ENCODE measurements at places on chromosomes 3 and 15.

GRCh38 chr15:69855258-69856000 lies 242.3 kb downstream of the TLE3 start:
- DNase-seq, result no peak

GRCh38 chr15:31294067-31294466 lies 32.6 kb upstream of the KLF13 start:
- no peak for DNase-seq

DNA sequence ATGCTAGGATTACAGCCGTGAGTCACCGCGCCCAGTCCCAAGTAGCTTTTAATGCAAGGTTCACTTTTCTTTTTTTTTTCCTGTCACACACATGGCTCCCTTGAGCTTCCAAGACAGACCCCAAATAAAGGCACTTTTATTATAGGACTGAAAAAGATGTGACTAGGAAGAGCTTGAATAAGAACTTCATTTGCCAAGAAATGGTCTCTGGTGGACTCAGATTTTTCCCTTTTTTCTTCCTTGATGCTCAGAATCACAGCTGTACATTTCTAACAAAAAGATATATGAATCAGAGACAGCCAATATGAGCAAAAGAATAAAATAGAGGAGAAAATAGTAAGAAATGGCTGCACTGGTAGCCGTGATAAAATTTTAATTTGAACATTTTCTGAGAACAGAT lies 337.2 kb downstream of the MAGI1 start:
- DNase-seq, result no peak

DNA sequence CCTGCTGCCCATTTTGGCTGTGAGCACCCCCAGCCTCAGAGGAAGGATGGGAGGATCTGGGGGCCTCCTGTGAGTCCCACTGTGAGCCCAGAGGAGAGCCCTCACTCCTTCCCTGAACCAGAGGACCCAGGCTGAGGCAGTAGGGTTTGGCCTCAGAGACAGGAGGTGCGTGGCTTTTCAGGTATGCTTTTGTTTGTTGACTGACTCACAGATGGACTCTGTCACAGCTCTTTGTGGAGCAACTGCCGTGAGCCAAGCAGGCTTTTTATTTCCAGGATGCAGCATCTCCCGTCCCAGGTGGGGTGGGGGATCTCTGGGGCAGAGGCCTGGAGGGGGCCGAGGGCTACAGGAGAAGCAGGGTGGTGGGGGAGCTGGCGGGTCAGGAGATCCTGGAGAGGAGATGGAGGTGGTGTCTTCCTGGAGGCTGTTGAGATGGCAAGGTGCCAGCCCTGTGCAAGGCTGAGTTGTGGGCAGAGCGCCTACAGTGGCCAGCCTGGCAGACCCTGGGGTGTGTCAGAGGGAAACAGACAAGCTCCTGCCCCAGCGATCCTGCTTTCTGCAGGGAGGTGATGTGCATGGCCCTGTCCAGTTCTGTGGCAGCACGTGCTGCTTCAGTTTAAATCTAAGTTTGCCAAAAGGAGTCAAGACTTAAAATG lies 24.0 kb downstream of the PLXNA1 start:
- DNase-seq, result no peak

DNA sequence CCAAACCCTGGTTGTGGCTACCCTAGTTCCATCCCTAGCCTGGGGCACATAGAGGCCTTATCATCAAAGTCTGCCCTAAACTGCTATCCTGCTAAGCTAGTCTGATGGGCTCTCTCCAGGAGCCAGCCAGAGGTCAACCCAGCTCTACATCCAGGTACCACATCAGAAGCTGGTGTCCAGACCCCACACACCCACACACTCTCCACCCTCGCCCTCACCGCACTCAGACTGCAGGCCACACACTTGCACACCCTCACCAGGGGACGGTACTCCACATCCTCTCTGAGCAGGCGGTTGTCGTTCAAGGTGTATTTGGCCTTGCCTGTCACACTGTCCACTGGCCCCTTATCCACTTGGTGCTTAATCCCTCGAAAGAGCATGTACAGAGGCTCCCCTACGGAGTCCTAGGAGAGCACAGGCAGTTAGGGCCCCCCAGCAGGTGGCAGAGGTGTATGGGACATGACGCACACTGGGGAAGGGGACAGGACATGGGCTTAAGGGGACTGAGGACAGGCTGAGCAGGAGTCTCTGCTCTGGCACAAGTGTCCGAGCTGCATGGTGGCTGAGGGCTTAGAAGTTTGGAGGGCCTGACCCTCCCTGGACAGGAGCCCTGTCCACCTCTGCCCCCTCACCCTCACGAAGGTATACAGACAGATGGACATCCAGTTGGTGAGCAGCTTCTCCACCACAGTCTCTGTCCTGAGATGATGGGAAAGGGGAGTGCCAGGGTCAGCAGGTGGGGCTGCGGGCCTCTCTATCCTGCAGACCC lies 18.1 kb downstream of the PLXNB1 start:
- no peak for DNase-seq

DNA sequence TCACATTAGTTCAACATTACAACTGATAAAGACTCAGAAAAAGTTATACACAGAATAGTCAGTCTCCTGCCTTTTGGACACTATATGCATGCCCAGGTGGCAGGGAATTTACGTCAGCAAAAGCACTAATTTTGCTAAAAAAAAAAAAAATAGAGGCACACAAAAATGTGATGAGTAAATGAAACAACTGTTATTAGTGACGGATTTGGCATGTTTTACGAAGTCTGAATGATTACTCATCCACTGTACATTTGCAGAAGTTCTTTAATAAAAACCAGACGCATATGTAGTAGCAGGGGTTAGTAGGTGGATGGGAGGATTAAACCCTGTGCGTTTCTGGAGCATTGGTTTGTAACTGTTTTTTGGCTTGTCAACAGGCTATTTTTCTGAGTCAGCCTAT lies 99.0 kb downstream of the MITF start:
- DNase-seq, result no peak

- no peak for DNase-seq
Observed at GRCh38 chr3:157502916-157503595, at the start of gene VEPH1. Gene VEPH1 (minus strand): TSS chr3:157503416. CDS start chr3:157495349, 8,067 bp downstream.

GRCh38 chr3:43231276-43232000 lies 54.9 kb upstream of the SNRK start:
- DNase-seq, result no peak

DNA sequence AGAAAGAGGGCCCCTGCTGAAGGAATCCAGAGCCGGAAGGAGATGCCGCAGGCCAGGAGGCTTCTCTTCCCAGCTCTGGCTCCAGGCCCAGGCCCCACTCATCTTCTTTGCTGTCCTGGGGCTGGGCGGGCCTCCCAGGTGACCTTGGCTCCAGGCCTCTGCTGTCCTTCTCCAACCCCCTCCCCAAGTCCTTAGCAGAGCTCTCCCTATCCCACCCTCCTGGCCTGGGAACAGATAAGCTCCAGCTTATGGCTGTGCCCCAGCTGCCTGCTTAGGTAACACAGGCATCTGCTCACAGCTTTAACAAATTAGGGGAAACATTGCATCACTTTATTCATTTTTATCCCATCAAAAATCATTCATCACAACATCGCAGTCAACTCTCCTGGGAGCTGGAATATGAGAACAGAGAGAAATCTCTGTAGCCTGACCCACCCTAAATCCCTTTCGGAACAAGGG lies 86.9 kb downstream of the SEMA5B start:
- no peak for DNase-seq

- DNase-seq, result no peak
Observed at GRCh38 chr3:71397046-71397445, 186.5 kb downstream of the FOXP1 start.

GRCh38 chr15:64523240-64523639 lies 62.9 kb downstream of the ZNF609 start:
- DNase-seq, result no peak

- DNase-seq, result no peak
Observed at GRCh38 chr3:2476996-2477395, 378.3 kb downstream of the CNTN4 start.

GRCh38 chr3:177835008-177835407 lies 637.7 kb upstream of the TBL1XR1 start:
- DNase-seq, result no peak

- no peak for DNase-seq
Observed at GRCh38 chr3:153052096-153052460, 109.9 kb upstream of the RAP2B start.

DNA sequence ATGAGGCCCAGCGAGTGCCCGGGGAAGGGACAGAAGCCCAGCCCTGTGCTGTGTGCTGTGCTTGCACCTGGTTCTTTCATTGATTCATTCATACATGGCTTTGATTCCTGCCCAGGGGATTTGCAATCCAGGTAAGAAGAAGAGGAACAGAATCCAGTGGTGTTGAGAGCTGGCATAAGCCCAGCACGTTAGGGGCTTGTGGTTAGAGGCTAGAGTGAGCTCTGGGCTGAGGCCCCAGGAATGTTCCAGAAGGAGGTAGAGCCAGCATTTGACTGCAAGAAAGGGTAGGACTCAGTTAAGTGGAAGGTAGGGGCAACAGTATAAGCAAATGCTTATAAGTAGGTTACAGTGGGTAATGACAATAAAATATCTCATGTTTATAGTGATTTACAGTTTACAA lies 2.3 kb downstream of the VWA5B2 start:
- DNase-seq, result no peak

GRCh38 chr3:21326704-21327475 lies 424.1 kb downstream of the ZNF385D start:
- no peak for DNase-seq

DNA sequence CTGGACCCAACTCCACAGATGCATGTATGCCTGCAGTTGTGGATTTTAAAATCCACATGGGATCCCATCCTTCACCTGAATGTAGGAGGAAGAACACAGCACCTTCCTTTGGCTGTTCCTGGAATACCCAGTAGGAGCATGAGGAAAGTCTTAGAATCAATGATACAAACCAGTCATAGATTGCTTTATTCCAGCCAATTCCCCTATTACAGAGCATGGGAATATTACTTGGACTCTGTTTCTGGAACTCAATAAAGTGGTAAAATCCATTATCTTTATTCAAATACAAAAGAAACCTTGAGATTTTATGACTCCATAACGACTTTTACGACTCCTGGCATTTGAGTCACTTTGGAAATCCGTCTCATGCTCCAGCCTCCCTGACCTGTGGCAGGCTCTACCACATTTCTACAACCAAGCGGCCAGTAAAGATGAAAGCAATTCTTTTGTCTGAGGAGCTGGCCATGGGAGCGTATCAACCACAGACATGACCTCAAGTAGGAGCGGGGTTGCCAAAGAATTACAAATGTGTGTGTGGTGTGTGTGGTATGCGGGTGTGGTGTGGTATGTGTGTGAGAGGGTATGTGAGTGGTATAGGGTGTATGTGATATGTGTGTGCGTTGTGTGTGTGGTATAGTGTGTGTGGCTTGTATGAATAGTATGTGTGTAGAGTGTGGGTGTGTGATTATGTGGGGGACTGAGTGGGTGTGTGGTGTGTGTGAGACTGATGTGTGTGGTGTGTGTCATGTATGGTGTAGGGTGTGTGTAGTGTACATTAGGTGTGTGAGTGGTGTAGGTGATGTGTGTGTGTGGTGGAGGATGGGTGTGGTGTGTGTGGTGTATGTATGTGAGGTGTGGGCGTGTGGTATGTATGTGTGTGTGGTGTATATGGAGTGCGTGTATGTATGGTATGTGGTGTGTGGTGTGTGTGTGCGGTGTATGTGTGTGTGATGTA lies 40.0 kb downstream of the ARRDC4 start:
- no peak for DNase-seq

DNA sequence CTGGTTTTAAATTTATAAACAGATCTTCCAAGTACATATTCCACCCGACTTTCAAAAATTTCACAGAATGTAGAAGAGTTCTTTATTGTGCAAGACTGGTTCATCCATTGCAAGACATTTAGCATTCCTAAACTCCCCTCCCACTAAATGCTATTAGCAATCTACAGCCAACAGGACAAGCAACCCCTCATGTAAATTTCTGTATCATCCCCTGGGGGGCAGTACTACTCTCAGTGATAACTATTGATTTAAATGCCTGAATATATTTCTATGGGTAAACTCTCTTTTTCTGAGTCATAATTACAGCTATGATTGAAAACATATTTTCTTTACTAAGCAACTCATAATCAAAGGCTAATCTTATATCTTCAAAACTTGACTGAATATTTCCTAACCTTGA lies 10.7 kb upstream of the SLC15A2 start:
- no peak for DNase-seq

GRCh38 chr15:56929399-56929798 lies 11.0 kb downstream of the TCF12 start:
- no peak for DNase-seq

- no peak for DNase-seq
Observed at GRCh38 chr3:124960698-124961097, 26.1 kb upstream of the MUC13 start.

DNA sequence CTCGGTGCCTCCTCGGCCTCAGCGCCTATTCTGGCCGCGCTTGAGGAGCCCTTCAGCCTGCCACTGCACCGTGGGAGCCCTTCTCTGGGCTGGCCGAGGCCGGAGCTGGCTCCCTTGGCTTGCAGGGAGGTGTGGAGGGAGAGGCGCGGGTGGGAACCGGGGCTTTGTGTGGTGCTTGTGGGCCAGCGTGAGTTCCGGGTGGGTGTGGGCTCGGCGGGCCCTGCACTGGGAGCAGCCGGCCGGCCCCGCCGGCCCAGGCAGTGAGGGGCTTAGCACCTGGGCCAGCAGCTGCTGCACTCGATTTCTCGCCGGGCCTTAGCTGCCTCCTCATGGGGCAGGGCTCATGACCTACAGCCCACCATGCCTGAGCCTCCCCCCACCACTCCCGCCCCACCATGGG lies 26.6 kb upstream of the TRIM42 start:
- DNase-seq, result no peak

- no peak for DNase-seq
Observed at GRCh38 chr3:98109807-98110549, 20.5 kb upstream of the OR5H1 start.

DNA sequence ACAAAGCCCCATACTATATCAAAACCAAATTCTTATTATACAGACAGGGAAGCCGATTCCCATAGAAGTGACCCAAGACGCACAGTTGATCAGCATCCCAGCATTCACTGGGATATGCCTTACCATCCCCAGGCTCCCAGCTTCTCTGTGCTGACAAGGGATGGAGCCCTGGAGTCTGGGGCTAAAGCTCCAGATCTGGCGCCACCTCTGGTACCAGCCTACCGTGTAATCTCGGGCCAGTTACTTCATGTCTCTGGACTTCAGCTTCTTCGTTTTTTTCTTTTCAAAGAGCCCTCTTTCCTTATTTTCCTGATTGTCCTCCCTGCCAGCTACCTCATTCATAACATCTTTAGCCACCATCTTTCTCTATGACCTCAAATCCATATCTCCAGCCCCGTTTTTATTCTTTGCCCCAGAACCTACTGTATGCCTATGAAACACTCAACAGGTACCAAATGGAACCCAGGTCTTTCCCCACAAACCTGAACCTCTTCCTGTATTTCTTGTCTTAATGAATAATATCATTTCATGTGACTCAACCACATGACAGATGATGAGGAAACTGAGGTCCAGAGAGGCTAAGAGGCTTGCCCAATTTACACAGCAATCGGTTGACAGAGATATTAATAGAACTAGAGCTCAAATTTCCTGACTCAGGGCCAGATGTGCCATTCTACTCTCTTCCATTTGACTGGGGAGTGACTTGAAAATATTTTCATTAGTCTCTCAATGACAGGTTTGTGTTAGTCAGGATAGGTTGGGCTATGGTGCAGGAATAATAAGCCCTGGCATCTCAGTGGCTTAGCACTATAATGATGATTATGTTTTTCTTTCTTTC lies 85.4 kb upstream of the TLE3 start:
- no peak for DNase-seq

All from NCI-H1092 (cell line).